ENCODE measurements at places on chromosomes 16 and 17. TPM values are rescaled to one million over a fixed set of nuclear protein-coding genes. Genes with fewer than 3 reads are reported as not detected.

DNA sequence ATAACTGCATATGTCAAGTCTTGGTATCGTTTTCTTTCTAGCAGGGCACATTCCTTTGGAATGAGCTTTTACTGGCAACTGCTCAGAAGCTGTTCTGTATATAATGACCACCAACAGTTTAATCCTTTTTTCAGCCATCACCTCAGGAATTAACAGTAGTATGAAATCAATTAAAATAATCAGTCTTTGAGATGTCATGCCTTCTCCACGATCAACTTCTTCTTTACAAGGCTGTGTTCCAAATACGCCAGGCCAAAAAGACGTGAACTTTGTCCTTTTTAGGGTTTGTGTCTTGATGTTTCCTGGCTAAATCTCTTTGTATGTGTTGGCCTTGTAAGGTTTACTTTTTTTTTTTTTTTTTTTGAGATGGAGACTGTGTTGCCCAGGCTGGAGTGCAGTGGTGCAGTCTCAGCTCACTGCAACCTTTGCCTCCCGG is 54.9 kb downstream of the ABCC1 start:
- peak; percentile 64 for DNase-seq

DNA sequence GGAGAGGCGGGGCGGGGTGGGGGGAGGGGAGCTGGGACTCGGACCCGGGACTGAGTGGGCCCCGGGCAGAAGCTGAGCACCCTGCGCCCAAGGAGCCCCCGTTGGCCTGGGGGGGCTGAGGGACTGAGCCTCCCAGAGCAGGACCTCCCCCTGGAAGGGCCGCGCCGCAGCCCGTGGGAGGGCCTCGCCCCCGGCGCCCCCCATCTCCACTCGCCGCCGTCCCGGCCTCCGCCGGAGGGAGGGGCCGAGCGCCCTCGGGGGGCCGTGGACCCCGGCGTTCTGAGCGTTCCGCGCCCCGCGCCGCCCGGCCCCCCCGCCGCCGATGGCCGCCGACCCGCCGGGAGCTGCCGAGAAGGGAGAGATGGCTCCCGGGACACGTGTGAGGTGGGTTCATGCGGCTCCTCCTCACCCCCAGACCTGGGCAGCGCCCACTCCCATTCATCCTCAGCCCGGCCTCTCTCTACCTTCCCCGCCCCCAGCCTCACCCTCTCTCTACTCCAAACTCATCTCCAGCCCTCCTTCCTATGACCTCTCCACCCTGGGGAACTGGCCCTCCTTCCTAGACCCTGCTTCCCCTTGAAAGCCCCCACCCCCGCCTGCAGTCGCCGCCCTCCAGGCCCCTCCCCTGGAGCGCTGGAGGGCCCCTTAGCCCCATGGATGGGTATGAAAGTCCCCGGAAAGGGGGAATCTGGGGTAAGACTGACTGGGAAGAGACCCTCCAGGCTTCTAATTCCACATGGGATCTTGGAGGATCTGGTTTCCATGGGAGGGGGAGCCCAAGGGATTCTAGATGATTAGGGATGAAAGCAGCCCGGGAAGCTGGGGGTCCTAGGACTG is 922 bp downstream of the FBXL19 start:
- no peak for DNase-seq

KRT33B gene
- total RNA-seq: not detected

GRCh38 chr17:73452009-73452408 is 140.2 kb upstream of the CDC42EP4 start:
- DNase-seq: no peak

- peak; percentile 61 for DNase-seq
Measured at GRCh38 chr17:49035470-49036269, 38.5 kb downstream of the IGF2BP1 start.

KRTAP4-16 gene
- total RNA-seq: not detected

DNA sequence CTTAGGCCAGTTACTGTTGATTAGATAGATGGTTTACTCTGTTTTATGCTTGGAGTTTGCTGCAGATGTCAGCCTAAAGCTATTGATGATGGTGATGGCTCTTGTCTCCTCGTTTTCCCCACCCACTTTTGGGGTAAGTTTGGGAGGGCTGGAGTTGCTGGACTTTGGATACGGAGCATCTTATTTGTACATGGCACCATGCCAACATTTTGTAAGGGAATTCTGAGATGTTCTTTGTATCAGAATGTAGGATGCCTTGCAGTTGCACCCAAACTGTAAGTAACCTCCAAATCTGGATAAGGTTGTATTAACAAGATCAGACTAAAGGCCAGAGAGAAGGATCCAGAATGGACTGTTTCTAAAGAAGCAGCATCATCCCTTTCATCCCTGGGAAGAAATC is 551.9 kb upstream of the ZFHX3 start:
- no peak for DNase-seq
